ENCODE measurements at places on chromosomes 3 and 15.

- DNase-seq, result no peak
Measured at GRCh38 chr3:5376761-5377160, 189.3 kb downstream of the EDEM1 start.

DNA sequence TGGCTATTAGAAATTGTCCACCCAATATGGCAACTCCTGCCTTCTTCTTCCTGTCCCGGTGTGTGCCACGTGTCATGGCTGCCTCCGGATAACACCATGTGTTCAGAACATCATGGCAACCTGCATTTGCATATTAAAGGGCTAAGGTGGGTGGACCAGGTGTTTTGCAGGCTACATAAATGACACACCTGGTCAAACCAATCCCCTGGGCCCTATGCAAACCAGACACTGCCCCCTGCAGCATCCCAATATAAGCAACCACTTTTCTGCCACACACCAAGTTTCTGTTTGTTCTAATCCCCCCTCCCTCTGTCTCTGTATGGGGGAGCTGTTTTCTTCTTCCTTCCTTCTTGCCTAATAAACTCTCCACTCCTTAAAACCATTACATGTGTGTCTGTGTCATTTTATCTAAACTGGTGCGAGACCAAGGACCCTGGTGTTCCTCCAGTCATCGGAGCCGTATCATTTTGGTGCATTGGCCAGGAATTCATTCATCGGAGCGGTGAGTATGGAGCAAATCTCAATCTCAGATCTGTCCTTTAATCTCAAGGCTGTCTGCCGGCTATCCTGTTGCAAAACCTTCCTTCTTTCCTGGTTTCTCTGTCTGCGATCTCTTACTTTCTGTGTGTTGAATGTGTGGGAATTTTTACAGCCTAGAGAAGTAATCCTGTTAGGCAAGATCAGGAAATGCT lies 44.5 kb downstream of the NCEH1 start:
- DNase-seq, result no peak

DNA sequence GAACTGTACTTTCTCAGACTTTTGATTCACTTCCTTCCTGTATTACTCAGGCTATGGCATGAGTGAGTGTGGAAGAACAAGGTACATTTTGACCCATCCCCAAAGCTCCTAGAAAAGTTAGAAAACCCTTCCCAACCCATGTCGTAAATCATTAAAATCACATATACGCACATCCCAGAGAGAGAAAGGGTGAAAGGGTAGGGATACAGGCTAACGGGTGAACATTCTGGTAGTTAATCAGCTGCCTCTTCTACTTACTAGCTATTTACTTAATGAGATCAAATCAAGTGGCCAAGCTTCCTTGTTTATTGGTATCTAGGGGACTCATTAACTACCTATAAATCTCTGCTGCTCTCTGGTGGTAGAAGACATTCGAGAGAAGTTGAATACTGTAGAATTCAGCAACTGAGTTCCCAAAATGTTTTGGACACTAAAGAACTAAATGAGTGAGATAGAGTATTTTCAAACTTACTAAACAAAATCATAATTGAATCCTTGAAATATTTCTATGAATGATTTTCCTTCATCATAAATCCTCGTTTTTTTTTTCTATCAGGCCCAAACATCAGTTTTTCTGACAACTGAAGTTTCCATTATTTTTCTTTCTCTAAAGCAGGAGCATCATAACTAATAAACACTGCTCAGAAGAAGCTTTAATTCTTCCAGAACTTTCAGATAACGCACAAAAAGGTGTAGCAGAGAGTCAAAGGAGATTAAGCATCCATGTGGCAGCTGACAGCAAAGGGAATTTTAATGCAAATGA lies 124.2 kb downstream of the IMPG2 start:
- peak; percentile 78 for DNase-seq

GRCh38 chr15:100926971-100927756 lies 8.0 kb downstream of the LRRK1 start:
- no peak for DNase-seq

DNA sequence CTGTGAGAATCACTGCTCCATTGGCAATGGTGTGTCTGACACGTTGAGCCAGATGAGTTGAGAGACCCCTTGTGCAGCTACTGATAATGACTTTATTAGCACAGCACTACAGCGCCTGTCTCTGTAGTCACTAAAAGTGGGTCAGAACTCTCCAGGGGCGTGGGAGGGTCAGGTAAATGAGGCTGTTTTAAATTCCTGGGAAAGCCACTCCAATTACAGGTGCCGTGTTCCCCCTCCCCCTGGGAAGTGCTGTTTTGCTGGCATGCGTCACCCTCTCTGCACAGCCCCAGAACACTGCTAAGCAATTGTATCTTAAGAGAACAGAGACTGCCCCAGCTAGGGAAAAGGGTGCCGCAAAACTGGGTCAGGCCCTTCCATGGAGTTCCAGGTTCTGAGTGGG lies 21.5 kb upstream of the CPNE9 start:
- DNase-seq, result no peak

DNA sequence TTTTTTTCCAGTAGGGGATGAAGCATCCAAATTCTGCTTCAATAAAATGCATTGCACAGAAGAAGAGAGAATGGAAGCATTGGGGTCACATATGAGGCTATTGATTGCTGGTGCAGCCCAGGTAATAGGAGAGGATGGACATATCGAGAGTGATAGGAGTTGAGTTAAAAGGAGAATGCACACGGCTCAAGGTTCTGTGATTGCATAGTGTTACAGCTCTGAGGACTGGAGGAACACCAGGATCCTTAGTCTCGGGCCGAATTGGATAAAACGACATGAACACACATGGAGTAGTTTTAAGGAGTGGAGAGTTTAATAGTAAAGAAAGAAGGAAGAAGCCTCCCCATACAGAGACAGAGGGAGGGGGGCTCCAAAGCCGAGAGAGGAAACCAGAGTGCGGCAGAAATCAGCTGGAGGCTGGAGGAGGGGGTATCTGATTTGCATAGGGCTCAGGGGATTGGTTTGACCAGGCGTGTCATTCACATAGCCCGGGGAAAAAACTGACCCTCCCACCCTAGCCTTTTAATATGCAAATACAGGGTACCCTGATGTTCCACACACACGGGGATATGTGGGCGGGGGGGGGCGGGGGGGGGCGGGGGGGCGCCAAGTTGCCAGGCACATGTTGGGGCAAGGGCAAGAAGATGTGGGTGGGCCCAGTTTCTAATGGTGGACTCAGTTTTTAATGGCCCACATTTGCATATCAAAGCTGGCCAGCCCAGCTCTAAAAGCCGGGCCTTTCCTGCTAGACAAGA lies 156.9 kb downstream of the AGBL1 start:
- DNase-seq, result no peak

GRCh38 chr3:146250449-146251382 lies at the start of gene PLSCR4:
Gene PLSCR4, minus strand, starts transcription at chr3:146251105. Its CDS starts 29,034 bp downstream, at chr3:146222071.
- DNase-seq, result peak; percentile 75

GRCh38 chr3:11335056-11335608 lies 62.9 kb downstream of the ATG7 start:
- DNase-seq, result peak; percentile 78

DNA sequence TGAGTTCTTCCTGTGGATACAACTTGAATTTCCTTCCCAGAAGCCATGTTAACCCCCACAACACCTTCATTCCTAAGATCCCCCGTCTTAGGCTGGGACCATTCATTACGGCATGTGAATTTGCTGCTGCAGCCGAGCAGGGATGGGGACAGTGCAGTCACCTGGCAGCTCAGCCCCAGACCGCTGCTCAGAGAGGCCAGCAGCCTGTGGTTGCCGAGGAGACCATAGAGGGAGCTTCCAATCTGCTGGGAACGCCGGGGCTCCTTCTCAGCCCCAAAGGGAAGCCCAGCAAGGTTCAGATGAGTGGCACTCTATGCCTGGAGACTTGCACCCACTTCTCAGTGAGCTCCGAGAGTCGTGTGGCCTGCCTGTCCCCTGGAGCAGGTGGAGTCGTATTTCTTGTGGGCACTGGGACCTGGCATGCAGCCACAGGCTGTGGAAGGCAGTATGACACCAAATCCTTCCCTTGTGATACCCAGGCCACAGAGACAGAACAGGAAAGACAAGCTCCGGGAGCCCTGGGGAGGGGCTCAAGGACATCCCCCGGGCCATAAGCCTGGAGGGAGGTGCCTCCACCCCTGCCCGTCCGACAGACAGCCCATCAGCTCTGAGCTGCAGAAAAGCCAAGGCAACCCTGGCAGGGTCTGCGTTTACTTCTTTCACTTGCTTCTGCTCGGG lies 167.3 kb downstream of the FAM43A start:
- no peak for DNase-seq

DNA sequence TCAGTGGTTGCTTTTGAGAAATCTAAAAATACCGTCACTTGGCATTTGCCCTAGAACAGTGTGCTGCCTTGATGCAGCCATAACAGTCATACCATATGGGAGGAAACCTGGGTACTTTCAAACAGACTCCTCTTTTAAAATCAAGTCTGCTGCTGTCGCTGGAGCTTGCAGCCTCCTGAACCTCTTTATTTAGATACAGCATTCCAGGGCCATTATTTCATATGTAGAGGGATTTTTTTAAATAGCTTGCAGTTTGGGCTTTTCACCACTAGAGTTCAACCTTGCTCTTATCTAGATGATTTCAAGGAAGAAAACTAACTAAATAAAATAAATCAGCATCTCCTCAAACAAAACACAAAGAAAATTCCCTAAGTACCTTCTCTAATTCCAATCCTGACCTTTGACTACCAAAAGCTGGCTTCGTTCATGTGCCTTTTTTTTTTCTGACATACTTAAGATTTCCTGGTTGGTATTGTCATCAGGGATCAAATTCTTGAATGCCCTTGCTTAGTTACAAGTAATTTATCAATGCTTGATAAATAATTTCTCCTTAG lies 111.6 kb downstream of the KBTBD8 start:
- peak; percentile 74 for DNase-seq

DNA sequence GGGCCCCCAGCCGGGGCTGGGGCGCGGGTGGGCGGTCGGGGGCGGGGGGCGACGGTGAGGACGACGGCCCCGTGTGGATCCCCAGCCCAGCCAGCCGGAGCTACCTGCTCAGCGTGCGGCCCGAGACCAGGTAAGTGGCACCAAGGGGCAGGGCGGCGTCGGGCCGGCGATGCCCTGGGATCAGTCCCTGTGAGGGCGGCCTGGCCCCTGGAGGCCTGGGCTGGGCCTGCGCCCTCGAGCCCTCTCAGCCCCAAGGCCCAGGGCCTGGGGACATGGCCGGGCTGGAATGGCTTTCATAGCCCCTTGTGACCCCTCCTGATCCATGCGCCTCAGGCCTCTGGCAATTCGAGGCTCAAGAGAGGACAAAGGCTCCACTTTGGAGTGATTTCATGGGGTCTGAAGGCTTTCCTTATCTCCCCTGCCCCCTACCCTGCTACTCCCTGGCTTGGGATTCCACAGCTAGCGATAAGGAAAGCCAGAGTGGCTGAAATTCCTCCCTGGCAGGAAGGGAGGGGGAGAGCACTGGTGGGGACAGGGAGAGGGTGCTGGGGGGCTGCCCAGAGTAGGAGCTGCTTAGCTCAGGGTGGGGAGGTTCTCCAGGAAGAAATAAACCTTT lies 418 bp downstream of the ALPK3 start:
- no peak for DNase-seq

- DNase-seq, result peak; percentile 64
Measured at GRCh38 chr3:184715943-184716621, 4.2 kb upstream of the MAGEF1 start.

GRCh38 chr3:106251160-106251892 lies 382.5 kb upstream of the CBLB start:
- no peak for DNase-seq

DNA sequence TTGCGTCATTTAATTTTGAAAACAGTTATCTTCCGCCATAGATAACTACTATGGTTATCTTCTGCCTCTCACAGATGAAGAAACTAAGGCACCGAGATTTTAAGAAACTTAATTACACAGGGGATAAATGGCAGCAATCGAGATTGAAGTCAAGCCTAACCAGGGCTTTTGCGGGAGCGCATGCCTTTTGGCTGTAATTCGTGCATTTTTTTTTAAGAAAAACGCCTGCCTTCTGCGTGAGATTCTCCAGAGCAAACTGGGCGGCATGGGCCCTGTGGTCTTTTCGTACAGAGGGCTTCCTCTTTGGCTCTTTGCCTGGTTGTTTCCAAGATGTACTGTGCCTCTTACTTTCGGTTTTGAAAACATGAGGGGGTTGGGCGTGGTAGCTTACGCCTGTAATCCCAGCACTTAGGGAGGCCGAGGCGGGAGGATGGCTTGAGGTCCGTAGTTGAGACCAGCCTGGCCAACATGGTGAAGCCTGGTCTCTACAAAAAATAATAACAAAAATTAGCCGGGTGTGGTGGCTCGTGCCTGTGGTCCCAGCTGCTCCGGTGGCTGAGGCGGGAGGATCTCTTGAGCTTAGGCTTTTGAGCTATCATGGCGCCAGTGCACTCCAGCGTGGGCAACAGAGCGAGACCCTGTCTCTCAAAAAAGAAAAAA lies 1.2 kb downstream of the B2M start:
- peak; percentile 90 for DNase-seq

DNA sequence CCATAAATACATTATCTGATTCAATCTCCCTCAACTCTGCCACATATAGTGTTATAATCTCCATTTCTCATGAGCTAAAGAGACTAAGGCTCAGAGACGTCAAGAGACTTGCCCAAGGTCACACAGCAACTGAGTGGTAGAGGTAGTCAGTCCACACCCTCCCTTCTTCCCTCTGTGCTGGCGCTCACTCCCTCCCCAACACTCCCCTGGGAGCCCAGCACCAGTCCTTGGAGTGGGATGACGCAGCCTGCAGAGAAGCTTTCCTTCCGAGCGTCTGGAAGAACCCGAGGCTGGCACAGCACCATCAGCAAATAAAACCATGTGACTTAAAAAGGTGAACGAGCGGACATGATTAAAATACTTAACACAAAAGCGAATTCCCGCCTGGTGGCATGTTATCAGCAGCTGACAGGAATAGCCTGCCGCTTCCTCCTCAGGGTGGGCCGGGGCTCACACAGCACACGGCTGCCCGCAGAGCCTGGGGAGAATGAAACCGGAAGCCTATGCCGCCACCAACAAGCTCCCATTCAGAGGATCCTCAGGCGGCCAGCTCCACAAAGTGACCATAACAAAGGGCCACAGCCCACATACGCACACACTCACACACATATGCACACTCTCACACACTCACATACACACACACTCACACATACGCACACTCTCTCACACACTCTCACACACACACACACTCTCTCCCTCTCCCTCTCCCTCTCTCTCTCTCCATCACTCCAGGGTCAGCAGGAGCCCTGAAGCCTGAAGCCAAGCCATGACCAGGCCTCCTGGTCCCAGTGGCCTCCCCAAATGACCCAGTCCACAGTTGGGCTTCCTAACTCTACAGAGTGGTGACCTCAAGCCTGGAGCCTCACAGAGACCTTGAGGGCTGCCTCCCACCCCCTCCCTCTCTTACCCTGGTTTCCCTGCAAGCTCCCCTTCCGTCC lies 120.5 kb downstream of the XXYLT1 start:
- no peak for DNase-seq

DNA sequence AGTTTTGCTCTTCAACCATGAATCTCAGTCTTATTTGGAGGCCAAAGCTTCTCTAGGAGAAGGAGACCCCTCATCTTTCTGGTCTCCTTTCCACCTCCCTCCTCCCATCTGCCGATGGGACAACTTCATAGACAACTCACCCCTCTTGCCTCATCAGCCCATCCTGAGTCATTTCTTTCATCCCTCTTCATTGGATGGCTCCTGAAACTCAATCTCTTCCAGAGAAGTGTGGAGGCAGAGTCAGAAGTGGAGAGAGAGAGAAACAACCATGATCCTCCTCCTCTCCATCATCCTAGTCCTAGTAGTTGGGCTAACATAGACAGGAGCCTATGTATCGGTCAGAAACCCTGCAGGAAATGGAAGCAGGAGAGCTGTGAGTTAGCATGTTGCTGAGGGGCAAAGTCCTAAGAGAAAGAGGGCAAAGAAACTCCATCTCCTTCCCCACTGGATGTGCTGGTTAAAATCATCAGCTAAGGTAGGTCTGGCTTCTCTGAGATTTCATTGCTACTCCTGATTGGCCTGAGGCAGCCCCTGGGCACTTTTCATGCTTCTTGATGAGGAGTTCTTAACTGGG lies 21.3 kb upstream of the HCN4 start:
- no peak for DNase-seq

- peak; percentile 70 for DNase-seq
Measured at GRCh38 chr15:39285663-39286062, 295.2 kb upstream of the THBS1 start.
